Activated CD4-positive, CD25-positive, alpha-beta regulatory T cell treated with anti-CD3 and anti-CD28 coated beads, Interleukin-2, amount 50 U/mL, for 16 hours (primary cell): ENCODE measurements at places on chromosomes 6 and 20.

- no peak for DNase-seq
These were observed 16.2 kb downstream of the SOBP start for GRCh38 chr6:107506145-107506544.

GRCh38 chr6:33587529-33587928 is 7.5 kb upstream of the BAK1 start:
- no peak for DNase-seq

DNA sequence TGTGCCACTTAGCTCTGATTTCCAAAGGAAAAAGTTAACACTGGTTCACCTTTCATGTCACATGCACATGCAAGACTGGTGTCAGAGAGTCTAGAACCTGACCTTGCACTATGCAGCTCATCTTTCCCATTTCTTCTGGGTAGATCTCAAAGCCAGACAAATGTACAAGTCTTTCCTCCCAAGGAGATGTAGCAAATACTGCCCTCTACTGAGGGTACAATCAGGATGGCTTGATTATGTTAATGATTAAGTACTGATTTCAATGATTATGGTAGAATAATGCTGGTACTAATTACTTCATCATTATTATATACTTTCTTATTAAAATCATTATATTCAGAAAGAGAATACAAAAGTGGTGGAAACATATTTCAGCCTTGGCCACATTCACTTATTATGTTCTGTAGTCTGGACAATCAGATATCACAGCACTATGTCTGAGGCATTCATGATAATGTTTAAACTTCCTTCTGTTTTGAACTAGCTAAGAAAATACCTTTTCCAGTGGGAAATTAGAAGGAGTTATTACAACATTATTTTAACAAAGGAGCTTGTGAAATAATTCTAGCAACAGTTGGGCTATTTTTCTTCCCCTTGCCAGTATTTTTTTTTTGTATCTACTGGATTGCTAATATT is 68.5 kb upstream of the FOXO3 start:
- no peak for DNase-seq

DNA sequence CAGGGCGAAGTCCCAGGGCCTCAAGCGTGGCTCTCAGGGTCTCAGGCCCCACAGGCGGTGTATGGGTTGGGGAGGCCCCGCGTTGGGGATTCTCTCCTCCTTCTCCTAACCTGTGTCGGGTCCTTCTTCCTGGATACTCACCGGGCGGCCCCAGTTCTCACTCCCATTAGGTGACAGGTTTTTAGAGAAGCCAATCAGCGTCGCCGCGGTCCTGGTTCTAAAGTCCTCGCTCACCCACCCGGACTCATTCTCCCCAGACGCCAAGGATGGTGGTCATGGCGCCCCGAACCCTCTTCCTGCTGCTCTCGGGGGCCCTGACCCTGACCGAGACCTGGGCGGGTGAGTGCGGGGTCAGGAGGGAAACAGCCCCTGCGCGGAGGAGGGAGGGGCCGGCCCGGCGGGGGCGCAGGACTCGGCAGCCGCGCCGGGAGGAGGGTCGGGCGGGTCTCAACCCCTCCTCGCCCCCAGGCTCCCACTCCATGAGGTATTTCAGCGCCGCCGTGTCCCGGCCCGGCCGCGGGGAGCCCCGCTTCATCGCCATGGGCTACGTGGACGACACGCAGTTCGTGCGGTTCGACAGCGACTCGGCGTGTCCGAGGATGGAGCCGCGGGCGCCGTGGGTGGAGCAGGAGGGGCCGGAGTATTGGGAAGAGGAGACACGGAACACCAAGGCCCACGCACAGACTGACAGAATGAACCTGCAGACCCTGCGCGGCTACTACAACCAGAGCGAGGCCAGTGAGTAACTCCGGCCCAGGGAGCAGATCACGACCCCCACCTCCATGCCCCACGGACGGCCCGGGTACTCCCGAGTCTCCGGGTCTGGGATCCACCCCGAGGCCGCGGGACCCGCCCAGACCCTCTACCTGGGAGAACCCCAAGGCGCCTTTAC is at the start of gene HLA-G:
Gene HLA-G (plus strand): TSS at position 247 of the 892 bp plus-strand sequence. CDS start 20 bp downstream, at position 267.
- no peak for DNase-seq

DNA sequence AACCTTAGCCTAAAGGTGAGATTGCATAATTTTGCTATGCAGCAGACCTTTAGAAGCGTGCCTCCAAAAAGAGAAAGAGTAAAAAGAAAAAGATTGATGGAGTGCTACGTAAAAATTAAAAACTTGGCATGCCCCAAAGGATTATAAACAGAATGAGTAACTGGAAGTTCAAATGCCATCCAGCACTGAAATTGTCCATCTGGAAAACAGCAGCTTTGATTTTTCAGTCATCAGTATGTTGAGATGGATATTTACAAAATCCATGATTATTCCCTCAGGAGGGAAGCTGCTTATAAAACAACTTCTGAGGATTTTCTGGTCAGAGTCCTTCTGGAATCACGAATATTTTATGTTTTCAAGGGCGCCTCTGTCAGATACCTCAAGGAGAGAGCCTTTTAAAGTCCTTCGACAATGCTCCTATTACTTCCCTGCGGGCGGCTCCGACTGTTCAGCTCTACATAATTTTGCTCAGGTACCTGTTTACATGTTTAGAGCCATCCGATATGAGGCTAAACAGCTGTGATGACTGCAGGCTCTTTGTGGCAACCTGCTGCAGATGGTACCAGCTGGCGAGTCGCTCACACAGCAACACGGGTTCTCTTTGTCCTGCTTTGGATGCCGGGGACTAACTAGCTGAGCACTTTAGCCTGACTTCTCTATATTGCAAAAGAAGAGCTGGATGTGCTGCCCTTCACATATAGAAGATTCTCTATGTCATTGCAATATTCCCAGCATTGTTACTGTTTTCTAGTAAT is 83.3 kb downstream of the RCAN2 start:
- no peak for DNase-seq

DNA sequence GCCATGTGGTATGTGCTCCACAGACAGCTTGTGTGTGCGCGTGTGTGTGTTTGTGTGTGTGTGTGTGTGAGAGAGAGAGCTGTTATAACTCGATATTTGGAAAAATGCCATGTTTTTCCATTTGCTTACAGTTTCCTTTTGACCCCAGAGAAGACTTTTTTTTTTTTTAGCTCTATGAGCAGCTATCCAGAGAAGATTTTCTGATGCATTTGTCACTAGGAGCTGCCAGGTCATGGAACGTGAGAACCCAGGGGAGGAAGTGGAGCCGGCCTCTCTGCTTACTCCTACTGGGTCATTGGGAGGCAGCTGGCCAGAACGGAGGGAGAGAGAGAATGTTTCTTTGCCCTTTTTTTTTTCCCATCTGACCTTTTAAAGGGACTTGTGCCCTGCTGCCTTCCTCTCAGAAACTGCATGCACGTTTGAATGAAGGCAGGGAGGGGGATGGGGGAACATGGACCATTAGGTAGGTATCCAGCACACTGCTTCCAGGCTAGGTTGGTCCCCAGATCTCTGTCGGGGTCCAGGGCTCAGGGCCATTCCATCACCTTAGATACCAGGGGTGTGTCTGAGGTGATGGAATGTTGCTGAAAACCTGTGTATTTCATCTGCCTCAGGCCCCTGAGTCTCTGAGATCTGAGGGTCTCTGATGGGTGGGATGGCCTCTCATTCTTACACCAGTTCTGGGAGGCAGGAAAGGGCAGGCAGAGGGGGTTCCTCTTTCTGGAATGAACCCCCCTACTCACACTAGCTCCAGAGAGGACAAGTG is 11.2 kb upstream of the MRPS18A start:
- no peak for DNase-seq

- no peak for DNase-seq
These were observed 581.5 kb downstream of the MMUT start for GRCh38 chr6:48881551-48881950.

DNA sequence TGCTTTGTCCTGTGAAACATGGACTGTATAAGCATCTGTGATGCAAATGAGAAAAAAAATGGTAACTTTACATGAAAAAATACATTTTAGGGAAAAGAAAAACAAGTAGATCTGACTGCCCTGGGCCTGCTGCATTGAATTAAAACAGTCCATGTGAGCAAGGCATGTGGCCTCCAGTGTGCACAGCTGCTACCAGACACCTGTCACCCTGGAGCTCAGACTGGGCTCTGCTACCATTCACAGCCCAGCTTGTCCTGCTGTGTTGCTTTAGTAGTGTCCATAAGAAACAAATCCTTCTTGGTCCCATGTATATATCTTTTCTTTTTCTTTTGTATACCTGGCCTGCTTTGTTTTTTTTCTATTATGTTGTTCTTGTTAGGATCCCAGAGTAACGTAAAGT is 315.9 kb downstream of the NKAIN2 start:
- DNase-seq = no peak

- DNase-seq = no peak
These were observed 658.8 kb downstream of the PTPRT start for GRCh38 chr20:42530855-42531448.

- no peak for DNase-seq
These were observed 840.5 kb downstream of the HACE1 start for GRCh38 chr6:104019075-104019753.

- DNase-seq = no peak
These were observed 37.1 kb downstream of the TNFAIP3 start for GRCh38 chr6:137903933-137904821.

GRCh38 chr6:30508890-30509736 is 19.8 kb downstream of the HLA-E start:
- no peak for DNase-seq

DNA sequence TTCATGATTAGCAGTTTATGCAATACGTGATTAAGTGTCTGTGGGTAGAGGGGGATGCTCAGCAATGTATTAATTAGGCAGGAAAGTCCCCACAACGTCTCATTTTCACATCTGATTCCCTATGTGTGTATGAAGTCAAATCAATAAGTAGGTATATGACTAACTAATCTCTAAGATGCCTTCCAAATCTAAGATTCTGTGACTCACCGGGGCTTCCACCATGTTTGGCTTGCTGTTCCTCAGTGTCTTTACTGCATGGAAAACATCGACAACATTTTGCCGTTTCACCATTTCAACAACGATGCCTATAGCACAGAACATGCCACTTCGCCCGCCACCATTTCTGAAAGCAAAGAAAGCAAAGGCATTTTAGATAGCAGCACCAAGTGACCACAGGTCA is 72.0 kb upstream of the THEMIS start:
- DNase-seq = no peak

- no peak for DNase-seq
These were observed 7.1 kb upstream of the TCP11 start for GRCh38 chr6:35148167-35148741.

- DNase-seq = no peak
These were observed 1.6 kb downstream of the UTRN start for GRCh38 chr6:144286503-144287393.

DNA sequence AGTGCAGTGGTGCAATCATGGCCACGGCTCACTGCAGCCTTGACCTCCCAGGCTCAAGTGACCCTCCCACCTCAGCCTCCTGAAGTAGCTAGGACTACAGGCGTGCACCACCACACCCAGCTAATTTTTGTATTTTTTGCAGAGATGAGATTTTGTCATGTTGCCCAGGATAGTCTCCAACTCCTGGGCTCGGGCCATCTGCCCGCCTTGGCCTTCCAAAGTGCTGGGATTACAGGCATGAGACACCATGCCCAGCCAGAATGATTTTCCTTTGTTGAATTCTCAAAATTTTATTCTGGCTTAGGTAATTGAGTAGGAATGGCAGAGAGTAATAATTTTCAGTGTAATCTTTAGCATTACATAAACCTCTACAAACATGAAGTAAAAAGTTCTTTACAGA is 37.1 kb downstream of the SLC16A10 start:
- no peak for DNase-seq

GRCh38 chr6:54307439-54307910 is 766 bp upstream of the TINAG start:
- no peak for DNase-seq

GRCh38 chr20:4011226-4011975 is 4.0 kb downstream of the RNF24 start:
- DNase-seq = no peak

GRCh38 chr6:96184798-96185197 is 169.0 kb downstream of the FUT9 start:
- no peak for DNase-seq

GRCh38 chr6:152155792-152156191 is 348.3 kb downstream of the ESR1 start:
- no peak for DNase-seq

DNA sequence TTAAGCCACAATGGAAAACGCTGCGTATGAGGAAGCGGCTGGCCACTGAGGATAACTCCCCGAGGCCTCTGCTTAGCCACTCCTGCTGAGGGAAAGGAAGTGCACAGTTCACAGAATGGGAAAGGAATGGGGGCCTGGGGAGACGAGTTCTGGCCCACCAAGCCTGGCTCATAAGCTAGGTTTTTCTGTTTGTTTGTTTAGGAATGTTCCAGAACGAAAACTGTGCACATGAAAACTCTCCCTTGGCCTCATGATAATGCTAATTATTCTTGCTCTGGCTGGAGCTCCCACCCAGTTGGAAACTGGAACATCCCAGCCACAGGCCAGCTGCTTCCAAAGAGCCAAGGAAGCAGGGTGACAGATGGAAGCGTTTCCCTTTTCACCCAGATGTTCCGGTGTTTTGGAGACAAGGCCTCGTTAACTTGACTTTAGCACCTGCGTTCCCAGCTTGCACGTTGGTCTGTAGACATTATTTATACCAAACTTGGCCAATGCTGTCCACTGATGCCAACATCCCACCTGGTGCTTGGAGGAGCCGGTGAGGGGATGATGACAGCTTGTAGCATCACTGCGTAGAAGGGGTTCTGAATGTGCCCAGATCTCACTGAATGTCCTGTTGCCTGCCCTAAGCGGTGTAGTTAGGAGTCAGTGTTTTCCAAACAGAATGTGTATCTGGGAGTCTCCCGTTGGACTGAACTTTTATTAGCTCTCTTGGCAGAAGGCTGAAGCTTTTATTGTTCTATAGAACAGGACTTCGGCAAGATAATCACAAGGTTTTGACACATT is 34.5 kb downstream of the APCDD1L start:
- DNase-seq = no peak

- peak; percentile 37 for DNase-seq
These were observed 54.2 kb downstream of the MRPL14 start for GRCh38 chr6:44072959-44073611.

DNA sequence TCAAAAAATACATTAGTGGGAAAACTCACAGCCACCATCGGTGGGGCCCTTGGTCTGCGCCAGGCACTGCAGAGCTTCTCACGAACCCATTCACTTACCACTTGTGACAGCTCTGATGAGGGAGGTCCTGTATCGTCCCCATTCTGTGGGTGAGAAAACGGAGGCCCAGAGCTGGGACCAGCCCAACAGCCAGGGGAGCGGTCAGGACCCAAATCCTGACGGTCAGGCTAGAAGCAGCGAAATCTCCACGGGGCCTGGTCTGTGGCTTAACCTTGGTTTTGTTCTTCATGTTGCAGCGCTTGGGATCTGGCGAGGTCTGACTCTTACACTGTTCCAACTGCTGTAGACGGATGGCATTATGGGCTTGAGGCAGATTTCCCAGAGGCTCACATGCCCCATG is 7.7 kb upstream of the VSX1 start:
- DNase-seq = no peak

GRCh38 chr6:111982681-111983080 is 71.2 kb upstream of the CCN6 start:
- no peak for DNase-seq
